Effector CD4-positive, alpha-beta T cell (primary cell): ENCODE measurements at places on chromosomes 3 and 15.

DNA sequence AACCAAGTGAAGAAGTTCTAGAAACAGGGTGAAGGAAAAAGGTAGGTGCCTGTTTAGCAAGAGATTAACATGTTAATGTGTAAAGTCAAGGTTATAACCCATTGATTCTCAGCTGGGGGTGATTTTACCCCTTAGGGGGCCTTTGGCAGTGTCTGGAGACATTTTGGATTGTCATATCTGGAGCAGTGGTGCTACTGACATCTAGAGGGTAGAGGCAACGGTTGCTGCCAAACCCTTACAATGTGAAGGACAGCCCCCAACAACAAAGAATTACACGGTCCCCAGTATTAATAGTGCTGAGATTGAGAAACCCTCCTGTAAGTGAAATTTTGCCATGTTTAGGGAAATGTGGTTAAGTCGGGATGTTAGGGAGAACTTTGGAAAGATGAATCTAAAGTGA lies 74.7 kb downstream of the CRYBG3 start:
- no peak for DNase-seq

DNA sequence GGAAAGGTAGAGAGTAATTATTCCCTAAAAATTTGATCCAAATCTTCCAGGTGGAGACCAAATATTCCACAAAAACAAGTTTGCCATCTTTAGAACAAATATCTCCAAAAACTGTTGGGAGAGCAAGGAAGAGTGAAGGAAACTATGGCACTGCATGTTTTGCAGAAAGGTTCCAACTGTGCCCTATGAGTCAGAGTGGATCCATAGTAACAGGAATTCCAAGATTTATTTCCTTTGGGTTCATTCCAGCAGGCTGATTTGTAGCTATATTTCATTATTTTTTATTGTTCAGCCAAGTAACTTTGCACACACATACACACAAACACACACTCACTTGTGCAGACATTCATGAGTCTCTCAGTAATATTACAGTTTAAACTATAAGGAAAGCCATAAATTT lies 459.7 kb upstream of the EPHA6 start:
- no peak for DNase-seq

DNA sequence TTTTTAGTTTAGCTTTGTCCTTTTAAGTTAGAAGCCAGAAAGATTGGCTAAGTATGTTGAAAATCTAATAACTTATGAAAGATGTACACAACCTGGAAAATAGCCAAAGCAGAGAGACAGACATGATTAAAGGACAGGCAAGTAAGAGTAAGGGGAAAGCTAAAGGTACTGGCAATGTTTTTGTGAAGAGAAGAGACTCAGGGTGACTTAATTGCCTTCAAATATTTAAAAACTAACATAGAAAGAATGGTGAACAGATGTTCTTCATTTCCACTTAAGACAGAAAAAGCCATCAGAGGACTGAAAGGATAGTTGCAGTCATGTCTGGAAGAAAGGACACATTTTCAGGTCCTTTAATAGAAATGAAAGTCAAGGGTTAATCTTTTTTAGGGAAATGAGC lies 68.8 kb downstream of the ZNF385D start:
- DNase-seq, result no peak

GRCh38 chr3:113758389-113759024 lies 11.7 kb downstream of the ATP6V1A start:
- no peak for DNase-seq

- DNase-seq, result peak; percentile 60
These were observed 489 bp downstream of the GMPPB start for GRCh38 chr3:49723296-49723627.

DNA sequence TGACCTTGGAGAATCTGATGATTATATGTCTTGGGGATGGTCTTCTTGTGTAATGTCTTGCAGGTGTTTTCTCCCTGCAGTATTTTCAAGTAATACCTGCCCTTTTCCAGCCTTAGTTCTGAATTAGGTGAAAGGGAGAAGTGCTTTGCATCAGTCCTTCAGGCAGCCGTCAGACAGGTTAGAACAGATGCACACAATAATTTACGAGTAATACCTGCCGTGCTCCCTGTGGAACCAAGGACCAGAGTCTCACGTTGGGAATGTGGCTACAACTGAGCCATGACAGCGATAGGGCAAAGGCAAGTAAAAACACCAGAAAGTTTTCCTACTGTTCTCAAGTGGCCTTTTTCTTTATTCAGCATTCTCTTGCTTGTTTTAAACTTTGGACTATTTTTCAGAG lies 69.1 kb downstream of the CHCHD6 start:
- DNase-seq, result no peak

GRCh38 chr15:88717382-88718031 lies 78.7 kb downstream of the ISG20 start:
- DNase-seq, result no peak

DNA sequence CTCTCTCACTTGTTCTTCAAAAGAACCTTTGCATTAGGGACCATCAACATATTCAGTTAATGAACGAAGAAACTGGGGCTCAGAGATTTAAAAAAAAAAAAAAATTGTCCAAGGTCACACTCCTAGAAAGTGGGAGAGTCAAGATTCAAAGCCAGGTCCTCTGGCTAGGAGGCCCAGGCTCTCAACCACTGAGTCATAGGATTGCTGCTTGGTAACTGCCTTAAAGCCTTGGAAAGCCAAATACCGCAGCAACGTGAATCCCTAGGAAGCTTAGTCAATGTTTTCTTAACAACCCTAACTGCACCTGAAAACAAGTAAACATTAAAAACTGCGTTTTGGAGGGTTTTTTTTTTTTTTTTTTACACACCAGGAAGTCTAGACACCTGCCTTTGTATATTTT lies 156.8 kb downstream of the WNT5A start:
- no peak for DNase-seq

- DNase-seq, result no peak
These were observed 4.5 kb downstream of the CGNL1 start for GRCh38 chr15:57380854-57381253.

- DNase-seq, result no peak
These were observed 90.1 kb downstream of the AAGAB start for GRCh38 chr15:67164401-67164791.

DNA sequence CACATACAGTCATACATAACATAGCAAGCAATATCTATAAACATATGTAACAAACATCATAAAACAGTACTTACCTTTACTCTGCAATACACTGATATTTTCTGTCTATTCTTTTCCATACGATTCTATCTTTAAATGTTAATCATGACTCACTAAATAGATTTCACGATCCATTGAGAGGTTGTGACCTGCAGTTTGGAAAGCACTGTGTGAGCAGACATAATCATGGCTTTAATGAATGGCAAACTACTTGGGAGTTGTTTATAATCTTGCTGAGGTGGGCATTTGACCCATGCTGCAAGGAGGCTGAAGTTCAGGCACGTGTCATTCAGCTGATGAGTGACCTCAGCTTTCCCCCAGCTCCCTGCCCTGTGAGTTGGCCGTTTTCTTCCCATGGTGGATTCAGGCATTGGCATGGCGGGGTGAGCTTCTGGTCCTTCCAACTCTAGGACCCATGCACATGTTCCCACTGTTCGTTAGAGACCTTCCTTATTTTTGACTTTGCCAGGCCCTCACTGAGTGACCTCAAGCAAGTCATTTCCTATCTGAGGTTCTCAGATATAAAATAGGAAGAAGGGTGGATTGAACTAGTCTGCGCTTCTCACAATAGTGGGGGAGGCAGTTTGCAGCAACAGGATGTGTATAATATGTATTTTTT lies 41.7 kb downstream of the PAQR5 start:
- no peak for DNase-seq

DNA sequence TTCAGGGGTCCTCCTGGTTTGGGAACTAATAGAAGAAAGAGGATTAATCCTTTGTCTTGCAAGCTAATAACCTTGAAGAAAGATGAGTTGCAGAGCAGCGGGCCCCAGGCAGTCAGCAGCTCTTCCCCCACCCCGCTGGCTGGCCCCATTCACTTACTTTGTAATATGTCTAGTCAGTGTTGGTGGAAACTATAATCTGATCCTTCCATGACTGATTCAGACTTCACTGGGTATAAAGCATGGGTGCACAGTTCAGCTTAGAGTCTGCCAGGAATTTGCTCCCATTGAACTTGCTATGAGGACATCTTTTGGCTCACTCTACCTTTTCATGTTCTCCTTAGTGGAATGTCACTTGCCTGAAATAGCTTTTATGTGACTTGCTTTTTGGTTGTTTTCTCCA lies 117.7 kb downstream of the CCNL1 start:
- no peak for DNase-seq

DNA sequence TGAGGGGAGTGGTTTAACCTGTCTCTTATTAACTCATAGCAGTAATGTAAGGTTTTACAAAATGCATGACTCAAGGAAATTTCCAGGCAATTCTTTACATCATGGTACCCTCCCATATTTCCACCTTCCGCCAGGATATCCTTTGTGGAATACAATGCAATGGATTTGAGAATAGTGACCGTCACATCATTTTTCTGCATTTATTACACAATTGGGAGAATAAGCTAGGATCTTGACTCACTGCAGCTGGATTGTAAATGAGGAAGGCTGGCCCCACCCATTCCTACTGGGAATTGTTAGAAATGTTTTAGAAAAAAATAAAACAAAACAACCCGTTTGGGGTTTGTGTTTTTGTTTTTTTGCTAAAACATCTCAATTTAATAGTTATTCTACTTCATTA lies 97.4 kb downstream of the IMPG2 start:
- no peak for DNase-seq

GRCh38 chr3:184508938-184509337 lies 52.6 kb upstream of the EPHB3 start:
- no peak for DNase-seq
